ENCODE measurements at places on chromosomes 2 and 18. TPM values are rescaled to one million over a fixed set of nuclear protein-coding genes. Genes with fewer than 3 reads are reported as not detected.

GRCh38 chr2:240568678-240569522, 616 bp downstream of the RNPEPL1 start:
- no peak for DNase-seq

GRCh38 chr2:6676241-6676640, 189.5 kb downstream of the CMPK2 start:
- DNase-seq: no peak

GRCh38 chr2:85905891-85906290, 17.1 kb upstream of the ST3GAL5 start:
- DNase-seq: no peak

DNA sequence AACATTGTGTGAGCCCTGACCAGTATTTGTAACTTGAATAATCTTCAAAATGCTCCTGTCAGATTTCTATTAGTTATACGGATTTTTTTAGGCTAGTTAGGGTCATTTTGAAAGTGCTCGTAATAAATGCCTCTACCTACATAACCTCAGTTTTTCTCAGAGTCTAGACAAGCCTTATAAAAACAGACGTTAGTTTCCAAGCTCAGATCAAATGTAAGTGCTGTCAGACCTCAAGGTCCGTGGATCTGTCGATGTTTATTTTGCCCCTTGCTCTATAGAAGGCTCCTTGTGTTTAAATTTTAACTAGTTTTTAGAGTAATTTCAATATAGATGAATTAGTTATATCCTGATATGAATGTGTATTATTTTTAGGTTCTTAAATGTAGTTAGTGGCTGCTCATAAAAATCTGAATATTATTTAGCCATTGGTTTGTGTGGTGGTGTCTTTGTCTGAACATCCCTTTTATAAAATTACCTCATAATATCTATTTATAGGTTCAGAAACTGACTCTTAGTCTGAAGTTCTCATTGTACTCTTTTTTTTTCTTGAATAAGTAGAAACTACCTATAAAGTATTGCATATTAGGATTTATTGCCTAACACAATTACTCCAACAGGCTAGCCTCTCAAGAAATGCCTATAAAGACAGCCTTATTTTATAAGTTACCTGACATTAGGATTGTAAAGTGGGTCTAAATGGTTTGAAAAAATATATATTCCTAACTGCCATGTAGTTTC, 71.1 kb downstream of the MTA3 start:
- no peak for DNase-seq

FAM124B gene
- 13.1 TPM for total RNA-seq

HOXD4 gene
- total RNA-seq: 4.0 TPM

MMADHC gene
- total RNA-seq: 140 TPM

Measured in urinary bladder (tissue), 4 donors.